ENCODE measurements at places on chromosomes 4 and X.

DNA sequence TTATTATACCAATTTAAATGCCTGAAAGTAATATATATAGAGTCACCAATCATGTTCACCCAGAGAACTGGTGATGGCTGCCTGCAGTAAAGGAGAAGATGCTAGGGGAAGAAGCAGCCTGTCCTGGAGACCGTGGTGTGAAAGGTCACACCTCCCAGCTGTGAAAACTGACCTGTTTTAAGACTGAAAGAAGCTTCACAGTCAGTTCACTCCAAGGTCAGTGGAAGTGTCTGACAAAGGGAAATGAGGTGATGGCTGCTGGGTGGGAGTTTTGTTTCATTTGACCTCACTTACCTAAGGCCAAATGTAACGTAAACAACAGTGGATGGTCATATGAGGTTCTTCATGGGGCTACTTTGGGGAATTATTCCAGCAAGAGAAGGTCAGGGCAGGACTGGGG, 352.1 kb upstream of the GATB start:
- no peak for DNase-seq

DNA sequence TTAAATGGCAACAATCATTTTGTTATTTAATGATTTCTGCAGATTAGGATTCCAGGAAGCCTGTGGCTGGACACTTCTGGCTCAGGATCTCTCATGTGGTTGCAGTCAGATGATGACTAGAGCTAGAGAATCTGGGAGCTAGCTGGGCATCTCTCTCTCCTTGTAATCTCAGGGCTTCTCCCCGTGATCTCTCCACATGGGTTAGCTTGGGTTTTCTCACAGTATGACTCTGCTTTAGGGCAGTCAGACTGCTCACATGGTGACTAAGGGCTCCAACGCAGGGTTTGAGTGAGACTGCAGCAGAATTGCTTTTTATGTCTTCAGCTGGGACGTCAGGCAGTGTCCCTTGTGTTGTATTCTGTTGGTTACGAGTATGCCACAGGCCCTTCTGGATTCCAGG, 361.4 kb downstream of the CBLL2 start:
- DNase-seq = no peak

GRCh38 chr4:680928-681645, 6.7 kb downstream of the MYL5 start:
- DNase-seq = no peak

DNA sequence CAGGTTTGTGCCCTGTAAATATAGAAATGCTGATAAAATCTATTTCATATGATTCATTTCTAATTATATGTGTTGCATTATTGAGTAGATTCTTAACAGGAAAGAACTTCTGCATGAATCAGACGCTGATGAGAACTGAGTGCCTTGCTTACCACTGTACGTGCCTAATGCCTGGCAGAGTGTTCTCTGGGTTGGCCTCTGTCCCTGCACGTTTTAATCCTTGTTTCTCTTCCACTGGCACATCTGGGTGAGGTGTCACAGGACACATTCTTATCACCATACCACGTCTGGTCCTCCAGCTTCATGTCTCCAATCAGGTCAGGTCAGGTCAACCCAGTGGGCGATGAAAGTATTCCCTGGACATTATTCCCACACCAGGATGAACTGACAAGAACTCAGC, 53.6 kb downstream of the KLF3 start:
- no peak for DNase-seq

DNA sequence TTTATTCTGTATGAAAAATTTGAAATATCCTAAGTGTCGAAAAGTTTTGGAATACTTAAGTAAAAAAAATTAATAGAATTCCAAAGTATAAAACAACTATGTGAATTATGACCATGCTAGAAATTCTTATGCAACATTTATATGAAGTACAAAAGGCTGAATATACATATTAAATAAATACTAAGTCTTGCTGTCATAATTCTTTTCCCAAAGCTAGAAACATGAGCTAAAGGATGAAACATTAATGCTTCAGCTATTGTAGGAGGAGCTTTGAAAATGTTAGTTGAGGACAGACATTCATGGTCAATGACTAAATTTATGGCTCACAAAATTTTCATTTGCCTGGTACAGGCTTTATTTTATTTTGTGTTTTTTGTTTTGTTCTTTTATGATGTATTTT, 207.3 kb downstream of the GABRB1 start:
- DNase-seq = no peak

DNA sequence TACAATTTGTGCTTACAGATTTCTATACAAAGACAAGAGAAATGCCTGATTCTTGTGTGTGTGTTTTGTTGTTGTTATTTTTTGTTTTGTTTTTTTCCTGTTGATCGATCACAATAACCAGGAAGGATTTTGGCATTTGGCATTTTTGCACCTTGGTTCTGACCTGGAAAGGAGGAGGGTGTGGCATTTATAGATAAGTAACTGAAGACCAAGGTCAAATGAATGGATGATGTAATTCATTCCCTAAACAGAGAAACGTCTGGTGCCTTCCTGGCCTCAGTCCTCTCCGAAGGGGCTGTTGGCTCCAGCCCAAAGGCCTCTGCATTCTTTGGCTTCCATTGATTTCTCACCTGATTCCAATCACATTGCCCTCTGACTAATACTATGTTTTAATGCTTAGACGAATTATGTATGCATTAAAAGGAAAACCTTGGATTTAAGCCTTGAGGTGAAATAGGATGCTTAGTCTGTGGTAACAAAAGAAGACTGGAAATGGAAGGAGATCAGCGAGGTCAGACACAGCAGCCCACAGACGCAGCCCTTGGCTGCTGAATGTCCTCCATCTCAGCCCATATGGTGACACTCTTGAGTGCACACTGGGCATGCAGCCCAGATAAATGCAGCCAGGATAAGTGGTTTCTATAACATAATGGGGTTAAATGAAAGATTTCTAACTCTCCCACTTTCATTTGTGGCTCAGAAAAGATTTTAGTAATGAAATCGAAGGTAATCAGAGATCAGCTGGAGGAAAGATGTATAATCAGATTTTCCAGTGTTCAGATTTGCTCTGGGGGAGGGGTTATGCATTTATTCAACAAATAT, 60.5 kb upstream of the TRIM2 start:
- DNase-seq = peak; percentile 91

DNA sequence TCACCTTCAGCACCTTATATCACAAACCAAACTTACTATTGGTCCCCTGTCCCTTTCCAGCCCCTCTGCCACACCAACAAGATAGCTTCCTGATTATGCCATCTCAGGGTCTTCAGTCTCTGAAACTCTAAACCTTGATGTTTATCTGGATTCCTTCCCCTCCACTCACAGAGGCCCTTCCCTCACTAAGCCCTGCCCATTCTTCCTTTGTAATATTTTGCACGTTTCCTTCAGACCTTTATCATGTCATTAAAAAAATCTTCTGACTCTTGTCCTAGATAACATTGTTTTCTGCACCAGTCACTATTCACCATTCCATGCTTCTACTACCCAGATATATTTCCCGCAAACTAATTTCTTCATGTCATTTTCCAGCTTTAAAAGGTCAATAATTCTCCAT, 17.7 kb upstream of the CEP135 start:
- no peak for DNase-seq

GRCh38 chrX:17038681-17039161, 92.3 kb downstream of the REPS2 start:
- DNase-seq = no peak
